NCI-H460 (cell line): ENCODE measurements at places on chromosomes 7 and 10. TPM values are rescaled to one million over a fixed set of nuclear protein-coding genes. Genes with fewer than 3 reads are reported as not detected.

Gene FAM25C
- total RNA-seq: not detected in 2 replicates

Gene TMEM176A
- 0.10 TPM in 1 of 2 replicates, not detected in the other for total RNA-seq

Gene ANKRD1
- total RNA-seq: 6.8 and 8.2 TPM in 2 replicates

Gene NUDCD3
- 52.1 and 55.9 TPM in 2 replicates for total RNA-seq

Gene SEM1
- 142 and 222 TPM in 2 replicates for total RNA-seq

Gene SFRP4
- total RNA-seq: 0.09 and 0.27 TPM in 2 replicates

Gene SORCS1
- 0.20 TPM in 1 of 2 replicates, not detected in the other for total RNA-seq

Gene CPED1
- 14.8 and 17.0 TPM in 2 replicates for total RNA-seq

Gene AGAP9
- 3.6 and 6.1 TPM in 2 replicates for total RNA-seq

Gene GOLGA7B
- total RNA-seq: 0.02 TPM in 1 of 2 replicates, not detected in the other
